Neural crest cell (in vitro differentiated cells): ENCODE measurements at places on chromosomes 2 and 18. TPM values are rescaled to one million over a fixed set of nuclear protein-coding genes. Genes with fewer than 3 reads are reported as not detected.

DNA sequence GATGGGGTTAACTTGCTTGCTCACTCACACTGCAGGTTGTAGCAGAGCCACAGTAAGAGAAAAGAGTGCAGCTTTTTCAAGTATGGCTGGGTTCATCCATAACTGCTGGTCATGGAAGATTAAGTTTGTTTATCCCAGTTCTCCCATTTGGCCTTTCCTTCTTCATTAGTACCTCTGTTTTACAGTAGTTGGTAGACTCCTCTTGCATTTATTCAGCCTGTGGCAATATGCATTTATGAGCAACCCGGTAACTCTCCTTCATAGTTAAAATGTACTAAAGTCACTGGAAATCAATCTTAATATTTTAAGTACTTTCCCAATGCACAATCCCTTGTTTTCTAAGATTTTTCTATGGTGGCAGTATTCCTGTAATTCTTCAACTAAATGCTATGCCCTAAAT lies 14.0 kb downstream of the FTCDNL1 start:
- no peak overlapping the region for H3K4me3 ChIP-seq
- no peaks in the 10 kb centered on the region for H3K27me3 ChIP-seq
- no peaks in the 10 kb centered on the region for H3K4me1 ChIP-seq
- no peak overlapping the region for H3K27ac ChIP-seq

Gene PPIG
- total RNA-seq: 69.6 and 70.0 TPM in 2 replicates

DNA sequence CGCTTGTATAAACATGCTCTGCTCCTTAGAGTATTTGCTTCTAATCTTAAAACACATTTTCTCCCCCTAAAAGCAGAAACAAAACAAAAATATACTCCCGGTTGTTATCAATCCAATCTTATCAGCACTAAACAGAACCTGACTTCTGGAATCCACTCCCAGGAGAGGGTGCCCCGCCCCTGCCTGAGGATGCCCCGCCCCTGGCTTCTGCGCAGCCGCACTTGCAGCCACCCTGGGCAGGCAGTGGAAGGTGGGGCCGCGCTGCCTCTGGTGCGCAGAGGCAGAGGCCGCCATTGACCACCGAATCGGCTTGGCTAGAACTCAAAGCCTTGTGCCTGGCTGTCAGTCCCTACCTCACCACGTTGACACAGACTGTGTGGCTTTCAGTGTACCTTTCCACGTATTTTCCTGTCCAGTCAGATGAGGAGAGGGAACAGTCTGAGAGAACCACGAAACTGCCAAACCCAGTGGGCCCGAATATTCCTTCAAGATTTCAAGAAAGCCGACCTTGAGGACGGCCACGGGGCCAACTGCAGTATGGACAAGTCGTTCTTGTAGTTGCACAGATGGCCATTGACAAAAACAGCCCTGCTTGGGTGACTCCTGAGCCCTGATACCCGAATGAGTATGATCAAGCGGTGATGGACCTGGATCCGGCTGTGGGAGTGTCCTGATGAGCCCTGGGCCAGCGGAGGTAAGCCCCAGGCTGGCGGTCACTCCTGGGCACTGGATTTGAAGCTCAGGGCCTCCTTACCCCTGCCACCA lies 46.2 kb upstream of the ARHGAP28 start:
- H3K4me1 ChIP-seq: no peaks in the 10 kb centered on the region
- no peak for DNase-seq
- no peak overlapping the region for H3K27ac ChIP-seq
- no peaks in the 10 kb centered on the region for H3K36me3 ChIP-seq
- H3K4me3 ChIP-seq: no peak overlapping the region

- no peak overlapping the region for H3K27ac ChIP-seq
- no peak overlapping the region for H3K4me3 ChIP-seq
Observed at GRCh38 chr2:35443087-35443486, 912.5 kb upstream of the CRIM1 start.

DNA sequence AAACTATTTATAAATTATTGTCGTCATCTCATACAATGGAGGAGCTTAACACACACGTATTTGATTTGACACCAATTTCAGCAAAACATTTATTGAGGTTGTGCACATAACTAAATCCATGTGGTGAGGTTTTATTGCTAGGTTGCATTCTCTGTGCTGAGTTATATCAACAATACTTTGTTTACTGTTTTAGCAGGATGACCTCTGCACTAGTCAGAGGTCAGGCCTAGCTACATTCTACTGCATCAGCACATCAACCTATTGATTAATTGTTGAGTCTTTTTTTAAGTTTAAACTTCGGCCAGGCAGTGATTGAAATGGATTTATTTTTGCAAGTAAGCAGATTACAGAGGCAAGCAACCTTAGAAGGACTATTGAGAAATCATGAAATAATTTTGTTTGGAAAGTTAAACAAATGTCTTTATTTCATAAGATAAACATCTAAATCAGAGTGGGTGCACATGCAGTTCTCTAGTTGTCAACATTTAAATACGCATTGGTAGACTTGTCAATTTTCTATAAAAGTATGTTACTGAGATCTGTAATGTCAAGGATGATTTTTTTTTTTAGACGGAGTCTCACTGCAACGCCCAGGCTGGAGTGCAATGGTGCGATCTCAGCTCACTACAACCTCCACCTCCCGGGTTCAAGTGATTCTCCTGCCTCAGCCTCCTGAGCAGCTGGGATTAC lies 75.2 kb upstream of the CD28 start:
- H3K4me3 ChIP-seq: no peak overlapping the region
- peaks cover 5% of the 10 kb centered on the region for H3K4me1 ChIP-seq
- no peak for DNase-seq
- no peaks in the 10 kb centered on the region for H3K36me3 ChIP-seq

GRCh38 chr2:203972066-203972465 lies 35.5 kb downstream of the ICOS start:
- no peaks in the 10 kb centered on the region for H3K4me1 ChIP-seq
- no peak overlapping the region for H3K27ac ChIP-seq
- no peaks in the 10 kb centered on the region for H3K27me3 ChIP-seq

Gene PCARE
- total RNA-seq: not detected in 2 replicates

- H3K27ac ChIP-seq: no peak overlapping the region
- no peaks in the 10 kb centered on the region for H3K27me3 ChIP-seq
- H3K4me3 ChIP-seq: no peak overlapping the region
- no peaks in the 10 kb centered on the region for H3K36me3 ChIP-seq
Observed at GRCh38 chr2:216596980-216597509, 36.2 kb upstream of the IGFBP2 start.

Gene CD8B2
- not detected in 2 replicates for total RNA-seq

Gene EHD3
- total RNA-seq: 10.6 and 10.7 TPM in 2 replicates

Gene APLF
- 6.9 and 7.3 TPM in 2 replicates for total RNA-seq

GRCh38 chr18:13387855-13388548 lies 169.4 kb downstream of the LDLRAD4 start:
- H3K4me3 ChIP-seq: no peak overlapping the region
- H3K27me3 ChIP-seq: no peaks in the 10 kb centered on the region
- no peak overlapping the region for H3K27ac ChIP-seq
- H3K36me3 ChIP-seq: no peaks in the 10 kb centered on the region
- DNase-seq: no peak

Gene PLCL1
- 0.32 and 0.72 TPM in 2 replicates for total RNA-seq

Gene SCG2
- 8.6 and 8.8 TPM in 2 replicates for total RNA-seq

- H3K36me3 ChIP-seq: no peaks in the 10 kb centered on the region
- H3K4me3 ChIP-seq: no peak overlapping the region
- H3K4me1 ChIP-seq: no peaks in the 10 kb centered on the region
- H3K27ac ChIP-seq: no peak overlapping the region
- H3K27me3 ChIP-seq: peaks cover 7% of the 10 kb centered on the region
- no peak for DNase-seq
Observed at GRCh38 chr18:63505566-63506335, 29.0 kb downstream of the SERPINB5 start.

DNA sequence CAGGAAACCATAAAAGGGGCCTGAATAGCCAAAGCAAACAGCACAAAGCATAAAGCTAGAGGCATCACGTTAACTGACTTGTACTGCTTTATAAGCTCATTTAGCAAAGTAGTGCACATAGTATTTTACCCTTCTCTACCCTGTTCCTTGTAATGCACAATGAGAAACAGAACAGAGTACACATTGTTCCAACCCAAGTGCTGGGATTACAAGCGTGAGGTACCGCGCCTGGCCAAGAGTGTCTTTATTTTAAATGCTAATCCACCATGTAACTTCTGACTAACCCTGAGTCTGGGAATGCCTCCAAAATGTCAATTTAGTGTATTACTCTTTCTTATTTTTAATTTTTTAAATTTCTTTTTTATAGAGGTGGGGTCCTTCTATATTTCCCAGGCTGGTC lies 46.4 kb upstream of the STON1 start:
- peaks cover 2% of the 10 kb centered on the region for H3K36me3 ChIP-seq
- H3K4me3 ChIP-seq: no peak overlapping the region
- no peaks in the 10 kb centered on the region for H3K27me3 ChIP-seq
- no peak for DNase-seq
- peaks cover 14% of the 10 kb centered on the region for H3K4me1 ChIP-seq

DNA sequence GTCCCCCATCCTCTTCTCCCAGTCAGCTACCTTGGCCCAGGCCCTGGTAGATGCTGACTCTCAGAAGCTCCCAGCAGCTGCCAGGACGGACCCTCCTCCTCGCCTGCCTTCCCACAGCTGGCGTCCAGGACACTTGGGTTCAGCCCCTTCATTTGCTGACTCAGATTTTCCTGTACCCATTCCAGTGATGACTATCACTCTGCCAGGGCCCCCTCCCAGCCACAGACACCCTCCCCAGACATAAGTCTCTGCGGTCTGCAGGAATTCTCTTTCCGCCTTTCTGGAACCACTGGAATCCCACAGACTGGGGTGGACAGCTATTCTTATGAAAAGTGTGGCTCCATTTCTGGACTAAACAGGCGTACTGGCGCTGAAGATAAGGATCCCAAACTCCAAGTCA lies 260.3 kb upstream of the EPAS1 start:
- no peaks in the 10 kb centered on the region for H3K36me3 ChIP-seq
- no peaks in the 10 kb centered on the region for H3K27me3 ChIP-seq
- no peak overlapping the region for H3K27ac ChIP-seq

Gene IL1A
- not detected in 2 replicates for total RNA-seq

DNA sequence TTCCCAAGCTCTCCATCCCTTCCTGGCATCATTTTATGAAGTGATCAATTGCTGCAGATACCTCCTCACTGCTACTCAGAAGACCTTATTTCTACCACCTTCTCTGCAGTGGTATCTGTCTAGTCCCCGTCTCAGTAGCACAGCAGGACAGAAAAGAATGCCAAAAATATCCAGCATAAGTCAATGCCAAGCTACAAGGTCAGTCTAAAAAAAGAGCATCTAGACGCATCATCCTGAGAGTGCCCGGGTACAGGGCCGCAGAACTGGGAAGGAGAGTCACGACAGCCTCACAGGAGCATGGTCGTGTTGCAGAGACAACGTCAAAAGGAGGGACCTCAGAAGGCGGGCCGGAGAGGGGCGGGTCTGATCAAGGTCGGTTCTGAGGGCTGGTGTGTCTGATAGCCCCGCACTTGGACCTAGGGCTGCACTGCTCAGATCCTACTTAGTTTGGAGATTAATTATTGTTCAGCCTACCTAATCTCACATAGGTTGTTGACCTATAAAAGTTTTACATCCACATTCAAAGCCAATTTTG lies 24.3 kb upstream of the SNTG2 start:
- H3K36me3 ChIP-seq: no peaks in the 10 kb centered on the region
- peaks cover 6% of the 10 kb centered on the region for H3K27me3 ChIP-seq
- H3K27ac ChIP-seq: no peak overlapping the region
- peaks cover 10% of the 10 kb centered on the region for H3K4me1 ChIP-seq

Gene RUFY4
- not detected in 2 replicates for total RNA-seq

- no peaks in the 10 kb centered on the region for H3K36me3 ChIP-seq
- H3K4me1 ChIP-seq: no peaks in the 10 kb centered on the region
- H3K27ac ChIP-seq: no peak overlapping the region
- no peak overlapping the region for H3K4me3 ChIP-seq
- no peak for DNase-seq
- peaks cover 8% of the 10 kb centered on the region for H3K27me3 ChIP-seq
Observed at GRCh38 chr2:69680001-69680675, 36.6 kb upstream of the AAK1 start.

Gene CNOT9
- 89.2 and 93.5 TPM in 2 replicates for total RNA-seq

DNA sequence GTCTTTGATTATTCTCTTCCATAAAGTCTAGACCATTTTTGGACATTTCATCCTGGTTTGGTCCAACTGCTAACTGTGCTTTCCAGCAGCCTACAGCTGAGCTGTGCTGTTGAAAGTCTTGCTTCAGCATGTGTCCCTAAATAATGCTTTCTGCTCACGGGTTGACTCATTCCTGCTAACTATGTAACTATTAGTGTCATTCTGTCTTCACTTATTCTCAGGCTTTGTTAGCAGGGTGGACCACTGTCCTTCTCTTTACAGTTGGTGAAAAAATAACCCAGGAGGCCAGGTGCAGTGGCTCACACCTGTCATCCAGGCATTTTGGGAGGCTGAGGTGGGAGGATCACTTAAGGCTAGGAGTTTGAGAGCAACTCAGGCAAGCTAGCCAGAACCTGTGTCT lies 8.9 kb downstream of the ADAM23 start:
- DNase-seq: no peak
- no peak overlapping the region for H3K4me3 ChIP-seq
- peaks cover 15% of the 10 kb centered on the region for H3K36me3 ChIP-seq
- H3K27me3 ChIP-seq: no peaks in the 10 kb centered on the region
- H3K27ac ChIP-seq: no peak overlapping the region

Gene TFCP2L1
- not detected in 2 replicates for total RNA-seq

Gene MOGAT1
- total RNA-seq: 0.30 TPM in 1 of 2 replicates, not detected in the other

- DNase-seq: no peak
- H3K27ac ChIP-seq: no peak overlapping the region
- no peak overlapping the region for H3K4me3 ChIP-seq
- H3K27me3 ChIP-seq: no peaks in the 10 kb centered on the region
- no peaks in the 10 kb centered on the region for H3K4me1 ChIP-seq
- no peaks in the 10 kb centered on the region for H3K36me3 ChIP-seq
Observed at GRCh38 chr2:152114366-152114765, 15.5 kb upstream of the CACNB4 start.

Gene HRH4
- 0.07 TPM in 1 of 2 replicates, not detected in the other for total RNA-seq

DNA sequence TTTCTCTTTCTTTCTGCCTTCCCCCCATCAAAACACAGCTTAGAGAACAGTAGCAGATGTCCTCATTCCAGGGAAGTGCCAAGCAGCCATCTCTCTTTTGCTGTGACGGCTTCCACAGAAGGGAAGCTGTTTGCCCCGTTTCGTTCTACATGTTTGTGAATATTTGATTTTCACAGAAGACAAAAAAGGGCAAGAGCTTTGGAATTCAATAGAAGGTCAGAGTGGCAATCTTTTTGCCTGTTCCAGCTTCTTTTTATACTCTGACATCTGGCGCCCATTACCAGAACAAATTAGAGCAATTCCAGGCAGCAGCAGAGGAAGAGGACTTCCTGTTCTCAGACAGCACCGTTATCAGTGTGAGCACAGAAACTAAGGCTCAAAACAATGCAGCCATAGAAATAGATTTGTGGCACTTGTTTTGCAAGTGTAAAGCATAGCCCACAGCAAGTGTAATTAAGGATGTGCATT lies 79.0 kb upstream of the CDH19 start:
- peaks cover 22% of the 10 kb centered on the region for H3K36me3 ChIP-seq
- peak overlapping the region; percentile 99 for H3K27ac ChIP-seq
- no peaks in the 10 kb centered on the region for H3K27me3 ChIP-seq
- peaks cover 35% of the 10 kb centered on the region for H3K4me1 ChIP-seq
- DNase-seq: peak; percentile 4
- H3K4me3 ChIP-seq: peak overlapping the region; percentile 83

Gene POTEI
- total RNA-seq: 1.1 and 1.3 TPM in 2 replicates

- no peak overlapping the region for H3K4me3 ChIP-seq
- peaks cover 68% of the 10 kb centered on the region for H3K4me1 ChIP-seq
- no peak for DNase-seq
- peak overlapping the region; percentile 60 for H3K27ac ChIP-seq
Observed at GRCh38 chr2:20584399-20585358, 66.2 kb downstream of the HS1BP3 start.

GRCh38 chr18:61261870-61262269 lies 71.4 kb upstream of the CDH20 start:
- DNase-seq: no peak
- no peaks in the 10 kb centered on the region for H3K27me3 ChIP-seq
- H3K4me3 ChIP-seq: no peak overlapping the region
- H3K27ac ChIP-seq: no peak overlapping the region
- no peaks in the 10 kb centered on the region for H3K36me3 ChIP-seq
